Mesenchymal stem cell (in vitro differentiated cells and primary cell): ENCODE measurements at places on chromosomes 1 and 21.

- DNase-seq, result peak; percentile 34
Measured at GRCh38 chr1:28172713-28173150, 3.8 kb downstream of the PTAFR start.

GRCh38 chr1:31785020-31785946 lies 21.1 kb upstream of the ADGRB2 start:
- DNase-seq, result no peak

DNA sequence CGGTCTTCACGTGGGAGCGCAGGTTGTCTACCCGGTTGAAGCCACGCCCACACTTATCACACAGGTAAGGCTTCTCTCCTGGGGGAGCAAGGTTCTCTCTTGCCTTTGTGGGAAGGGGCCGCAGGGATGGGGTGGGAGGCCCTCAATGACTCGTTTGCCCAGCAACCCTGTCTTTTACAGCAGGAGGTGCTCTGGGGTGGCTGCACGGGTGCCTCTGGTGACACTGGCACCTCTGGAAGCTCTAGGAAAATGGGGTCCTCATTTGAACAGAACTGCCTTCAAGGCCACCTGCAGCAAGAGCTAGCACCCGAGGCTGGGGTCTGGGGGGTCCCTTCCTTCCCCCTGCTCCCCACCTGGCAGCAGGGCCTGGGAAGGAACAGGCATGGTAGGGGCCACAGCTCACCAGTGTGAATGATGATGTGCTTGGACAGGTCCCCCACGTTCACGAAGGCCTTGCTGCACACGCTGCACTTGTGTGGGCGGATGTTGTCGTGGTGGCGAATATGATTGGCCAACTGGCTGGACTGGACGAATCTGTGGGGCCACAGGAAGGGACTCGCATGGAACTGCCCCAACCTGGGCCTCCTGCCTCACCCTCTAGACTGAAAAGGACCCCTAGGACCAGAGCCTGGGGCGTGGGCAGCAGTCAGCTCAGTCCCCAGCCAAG lies 33.1 kb downstream of the ZBTB17 start:
- DNase-seq, result no peak

- peak; percentile 65 for DNase-seq
Measured at GRCh38 chr1:203117611-203118575, 9.6 kb upstream of the ADORA1 start.

GRCh38 chr1:8378178-8378577 lies 60.3 kb downstream of the SLC45A1 start:
- DNase-seq, result peak; percentile 59

DNA sequence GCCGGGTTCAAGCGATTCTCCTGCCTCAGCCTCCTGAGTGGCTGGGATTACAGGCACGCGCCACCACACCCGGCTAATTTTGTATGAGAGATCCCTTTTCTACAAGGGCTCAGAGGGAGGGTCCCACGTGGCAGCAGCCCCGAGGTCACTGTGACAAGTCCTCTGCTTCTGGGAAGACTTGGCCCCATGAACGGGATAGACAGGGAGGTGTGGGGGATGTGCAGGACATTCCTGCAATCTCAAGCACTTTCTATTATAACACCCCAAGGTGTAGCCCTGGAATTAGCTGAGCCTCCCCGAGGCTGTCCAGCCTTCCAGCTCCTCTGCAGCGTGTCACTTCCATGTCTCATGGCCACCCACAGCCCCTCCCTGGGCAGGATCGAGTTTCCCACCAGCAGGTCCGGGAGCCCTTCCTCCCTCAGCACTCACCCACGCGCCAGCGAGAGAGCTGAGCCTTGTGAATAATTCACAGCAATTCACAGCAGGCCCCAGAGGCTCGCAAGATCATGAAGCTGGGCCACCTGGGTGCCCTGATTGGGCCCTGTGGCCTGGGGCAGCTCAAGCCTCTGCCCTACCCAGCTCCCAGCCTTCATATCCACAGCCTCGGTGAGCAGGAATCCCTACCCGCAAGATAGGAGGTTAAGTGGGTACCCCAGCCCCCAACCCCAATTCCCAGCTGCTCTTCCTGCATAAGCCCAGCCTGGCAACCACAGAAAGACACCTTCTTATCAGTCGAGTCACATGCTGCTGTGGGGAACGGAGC lies 22.8 kb upstream of the RNU1-4 start:
- DNase-seq, result no peak

DNA sequence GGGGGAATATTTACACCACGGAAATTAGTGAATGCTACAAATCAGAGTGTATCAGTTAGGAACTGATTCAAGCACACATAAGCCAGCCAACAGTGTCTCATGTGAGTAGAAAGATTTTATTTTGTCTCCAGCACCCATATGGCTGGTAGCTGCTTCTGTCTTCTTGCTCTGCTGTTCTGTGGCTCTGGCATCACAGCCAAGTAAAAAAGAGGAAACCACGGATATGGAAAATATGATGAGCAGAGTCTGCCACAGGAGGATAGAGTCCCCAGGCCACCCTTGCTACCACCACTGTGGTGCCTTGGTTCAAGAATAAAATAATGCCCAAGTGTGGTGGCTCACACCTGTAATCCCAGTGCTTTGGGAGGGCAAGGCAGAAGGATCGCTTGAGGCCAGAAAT lies 53.6 kb upstream of the SPOCD1 start:
- no peak for DNase-seq

DNA sequence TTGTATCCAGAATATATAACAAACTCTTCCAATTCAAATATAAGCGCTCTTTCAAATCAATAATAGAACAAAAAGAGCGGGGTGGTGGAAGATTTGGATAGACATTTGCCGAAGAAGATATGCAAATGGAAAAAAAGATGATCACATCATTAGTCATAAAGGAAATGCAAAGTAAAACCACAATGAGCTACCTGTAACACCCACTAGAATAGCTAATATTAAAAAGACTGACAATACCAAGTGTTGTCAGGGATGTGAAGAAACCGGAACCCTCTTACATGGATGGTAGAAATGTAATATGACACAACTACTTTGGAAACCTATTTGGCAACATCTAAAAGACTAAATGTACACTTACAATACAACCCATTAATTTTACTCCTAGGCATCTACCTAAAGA lies 5.7 kb upstream of the TRAF5 start:
- DNase-seq, result no peak

- peak; percentile 54 for DNase-seq
Measured at GRCh38 chr1:39900662-39901463, 854 bp downstream of the MYCL start.

GRCh38 chr1:204836856-204837255 lies 33.8 kb upstream of the NFASC start:
- DNase-seq, result no peak

DNA sequence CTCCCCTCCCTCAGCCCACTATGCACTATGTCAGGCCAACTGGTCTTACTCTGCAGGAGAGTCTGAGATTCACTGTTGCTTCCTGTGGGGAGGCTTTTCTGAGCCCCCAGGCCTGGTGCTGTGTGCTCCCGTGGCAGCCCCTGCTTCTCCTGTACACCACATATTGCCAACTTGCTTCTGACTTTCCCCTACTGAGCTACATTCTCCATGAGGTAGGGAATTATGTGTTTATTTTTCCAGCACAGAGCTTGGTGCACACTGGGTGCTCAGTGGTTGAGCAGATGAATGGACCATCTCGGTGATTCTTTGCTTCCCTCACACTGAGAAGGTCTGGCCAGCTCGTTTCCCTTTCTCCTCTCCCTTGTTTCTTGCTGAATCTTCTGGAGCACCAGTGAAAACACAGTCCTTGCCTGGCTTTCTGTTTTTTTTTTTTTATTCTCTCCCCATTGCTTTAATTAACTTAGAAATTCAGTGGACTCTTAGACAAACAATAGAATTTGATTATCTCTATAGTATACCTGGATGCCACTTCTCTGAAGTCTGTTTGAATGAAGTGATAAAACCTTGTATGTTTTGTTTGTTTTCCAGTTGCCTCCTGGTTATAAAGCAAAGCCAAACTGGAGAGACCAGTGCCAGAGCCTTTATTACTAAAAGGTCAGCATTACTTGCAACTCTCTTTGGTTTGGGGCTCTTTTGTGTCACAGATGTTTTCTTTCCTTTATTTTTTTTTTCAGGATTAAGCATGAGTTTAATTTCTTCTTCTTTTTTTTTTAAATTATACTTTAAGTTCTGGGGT lies 50.3 kb upstream of the CNIH3 start:
- DNase-seq, result no peak

- no peak for DNase-seq
Measured at GRCh38 chr1:161182214-161182613, 4.9 kb upstream of the B4GALT3 start.

GRCh38 chr1:10338047-10338446 lies 60.8 kb upstream of the PGD start:
- DNase-seq, result peak; percentile 36

GRCh38 chr1:93164816-93165215 lies 15.4 kb downstream of the TMED5 start:
- DNase-seq, result no peak

GRCh38 chr1:39526466-39527189 lies 35.2 kb downstream of the BMP8A start:
- no peak for DNase-seq

DNA sequence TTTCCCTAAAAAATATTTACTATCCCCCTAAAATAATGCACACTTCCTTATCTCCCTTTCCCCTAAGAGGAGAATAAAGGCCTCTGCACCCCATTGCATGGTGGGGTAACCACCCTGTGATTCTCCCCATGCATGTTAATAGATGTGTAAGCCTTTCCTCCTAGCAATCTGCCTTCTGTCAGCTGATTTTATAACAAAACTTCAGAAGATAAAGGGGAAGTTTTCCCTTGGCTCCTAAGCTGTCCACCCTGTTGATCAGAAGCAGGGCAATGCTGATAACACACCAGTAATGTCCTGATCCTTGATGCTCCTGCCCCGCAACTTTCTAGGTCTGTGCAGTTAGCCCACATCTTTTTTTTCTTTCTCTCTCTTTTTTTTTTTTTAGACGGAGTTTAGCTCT lies 11.4 kb upstream of the RNF187 start:
- DNase-seq, result no peak

DNA sequence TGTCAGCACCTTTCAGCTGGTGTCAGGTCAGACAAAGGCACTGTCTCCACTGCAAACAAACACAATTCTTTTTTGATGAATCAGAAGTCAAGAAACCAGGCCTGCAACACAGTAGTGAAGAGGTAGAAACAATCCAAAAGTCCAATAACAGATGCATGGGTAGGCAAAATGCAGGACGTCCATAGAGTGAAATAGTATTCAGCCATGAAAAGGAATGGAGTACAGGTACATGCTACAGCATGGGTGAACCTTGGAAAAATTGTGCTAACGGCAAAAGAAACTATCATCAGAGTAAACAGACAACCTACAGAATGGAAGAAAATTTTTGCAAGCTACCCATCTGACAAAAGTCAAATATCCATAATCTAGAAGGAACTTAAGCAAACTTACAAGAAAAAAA lies 26.2 kb upstream of the ZBTB21 start:
- no peak for DNase-seq
